ENCODE measurements at places on chromosomes 12 and 14.
A peak's percentile ranks its signal among the peaks of the same experiment; 100 is the strongest.

GRCh38 chr12:4141348-4142270, 132.0 kb upstream of the CCND2 start:
- DNase-seq: no peak

DNA sequence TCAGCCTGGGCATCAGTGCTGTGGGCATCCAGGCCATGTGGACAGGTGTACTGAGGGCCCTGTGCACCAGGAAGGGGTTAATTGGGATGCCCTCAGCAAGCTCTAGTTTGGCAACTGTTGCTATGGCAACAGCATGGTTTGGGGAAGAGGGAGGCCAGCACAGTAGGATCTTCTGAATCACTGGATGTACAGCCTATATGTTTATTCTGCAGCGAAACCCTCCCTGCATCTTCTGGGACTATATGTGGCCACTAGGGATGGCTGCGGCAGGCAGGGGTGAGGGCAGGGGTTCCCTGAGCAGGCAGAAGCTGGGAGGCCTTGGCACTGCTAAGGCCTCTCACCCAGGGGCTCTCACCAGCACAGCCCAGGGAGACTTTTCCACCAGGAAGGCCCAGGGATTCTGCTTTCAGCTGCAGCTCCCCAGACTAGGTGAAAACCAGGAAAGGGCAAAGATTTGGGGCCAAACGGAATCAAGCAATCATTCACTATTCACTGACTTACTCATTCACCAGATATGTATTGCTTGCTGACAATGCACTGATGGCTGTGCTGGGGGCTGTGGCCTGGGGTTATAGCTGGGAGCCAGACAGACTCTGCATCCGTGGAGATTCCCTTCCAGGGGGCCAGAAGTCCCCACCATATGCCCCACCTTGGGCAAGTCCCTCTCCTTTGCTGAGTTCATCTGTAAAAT, 42.8 kb downstream of the IRF2BPL start:
- no peak for DNase-seq

DNA sequence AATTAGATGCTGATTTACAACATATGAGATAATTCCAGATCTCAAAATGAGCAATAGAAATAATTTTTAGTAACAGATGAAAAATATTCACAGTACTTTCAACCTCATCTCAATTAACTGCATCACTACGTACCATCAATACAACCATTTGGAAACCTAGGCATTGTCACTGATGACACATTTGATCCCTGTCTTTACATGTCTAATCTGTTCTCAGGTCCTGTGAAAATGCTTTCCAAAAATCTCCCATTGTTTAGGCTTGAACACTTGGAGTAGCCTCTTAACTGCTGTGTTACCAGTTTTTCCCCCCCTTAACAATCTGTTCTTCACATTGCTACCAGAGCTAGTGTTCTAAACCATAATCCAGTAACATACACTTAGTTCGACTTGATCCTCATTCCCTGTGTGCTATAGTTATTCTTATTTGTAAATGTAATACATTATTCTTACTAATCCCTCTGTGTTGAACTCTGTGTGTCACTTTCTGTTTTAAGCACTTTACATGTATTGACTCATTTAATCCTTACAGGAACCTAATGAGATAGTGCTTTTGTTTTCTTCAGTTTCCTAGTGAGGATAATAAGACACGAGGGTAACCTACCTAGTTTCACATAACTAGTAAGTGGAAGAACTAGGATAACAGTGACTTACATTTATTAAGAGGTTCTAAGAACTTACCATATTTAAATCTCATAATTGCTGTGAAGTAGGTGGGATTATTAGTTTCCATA, 41.7 kb downstream of the LARP4 start:
- DNase-seq: no peak

DNA sequence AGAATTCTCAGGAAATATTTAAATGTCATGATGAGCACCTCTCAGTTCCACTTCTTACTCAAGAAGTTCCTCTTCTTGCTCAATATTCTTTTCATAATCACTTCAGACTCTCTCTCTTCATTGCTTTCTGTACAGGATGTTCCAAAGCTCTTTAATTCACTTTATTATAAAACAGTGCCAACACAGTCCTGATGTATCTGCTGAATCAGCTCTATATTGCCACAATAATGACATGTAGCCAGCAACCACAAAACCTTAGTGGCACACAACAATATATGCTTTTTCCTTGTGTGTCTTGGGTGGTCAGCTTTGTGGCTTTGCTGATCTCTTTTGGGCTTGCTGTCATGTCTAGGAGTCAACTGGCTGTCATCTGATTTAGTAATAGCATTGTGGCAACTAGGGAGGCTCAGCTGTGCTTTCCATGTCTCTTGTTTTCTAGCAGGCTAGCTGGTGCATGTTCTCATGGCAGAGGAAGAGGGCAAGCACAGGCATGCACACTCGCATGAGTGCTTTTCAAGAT, 52.8 kb upstream of the SLC2A13 start:
- DNase-seq: peak; percentile 89

- no peak for DNase-seq
Measured at GRCh38 chr12:46221255-46222128, 47.4 kb downstream of the SLC38A1 start.
